Small intestine (tissue), 16 donors: ENCODE measurements at places on chromosomes 4 and X.
A peak's percentile ranks its signal among the peaks of the same experiment; 100 is the strongest.

DNA sequence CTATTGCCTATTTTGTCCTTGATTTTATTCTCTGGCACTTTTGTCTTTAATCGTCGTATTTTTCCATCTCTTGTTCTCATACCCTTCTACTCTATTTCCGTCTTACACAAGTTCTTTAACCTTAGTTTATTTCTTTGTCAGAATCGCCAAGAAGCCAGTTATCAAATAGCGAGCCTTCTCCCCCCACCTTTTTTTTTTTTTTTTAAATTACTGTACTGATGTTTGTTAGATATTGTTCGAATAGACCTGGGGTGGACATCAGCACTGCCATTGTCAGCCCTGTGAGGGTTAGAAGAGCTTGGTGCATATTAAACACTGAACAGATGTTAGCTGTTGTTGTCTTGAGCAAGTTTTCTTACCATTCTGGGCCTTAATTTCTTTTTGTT is 1.2 kb downstream of the SPCS3 start:
- no peak for DNase-seq

DNA sequence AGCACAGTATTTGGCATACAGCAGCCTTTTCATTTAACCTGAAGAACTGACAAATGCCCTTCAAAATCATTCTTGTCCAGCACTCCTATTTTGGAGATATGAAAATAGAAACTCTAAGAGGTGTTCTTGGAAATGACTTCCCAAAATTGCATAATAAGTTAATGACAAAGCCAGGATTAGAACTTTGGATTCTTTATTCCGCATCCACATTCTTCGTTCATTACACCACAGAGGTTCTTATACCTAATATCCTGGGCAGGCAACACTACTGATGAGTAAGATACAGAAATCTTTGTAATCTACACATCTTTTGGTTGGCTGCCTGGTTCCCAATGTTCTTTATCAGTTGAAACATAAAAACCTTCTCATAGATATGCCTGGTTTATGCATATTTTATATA is 5.9 kb downstream of the COL25A1 start:
- no peak for DNase-seq

- no peak for DNase-seq
These were observed 32.4 kb downstream of the IGFBP7 start for GRCh38 chr4:57077550-57078343.

- no peak for DNase-seq
These were observed 421.9 kb upstream of the DIPK2B start for GRCh38 chrX:45622538-45622937.

DNA sequence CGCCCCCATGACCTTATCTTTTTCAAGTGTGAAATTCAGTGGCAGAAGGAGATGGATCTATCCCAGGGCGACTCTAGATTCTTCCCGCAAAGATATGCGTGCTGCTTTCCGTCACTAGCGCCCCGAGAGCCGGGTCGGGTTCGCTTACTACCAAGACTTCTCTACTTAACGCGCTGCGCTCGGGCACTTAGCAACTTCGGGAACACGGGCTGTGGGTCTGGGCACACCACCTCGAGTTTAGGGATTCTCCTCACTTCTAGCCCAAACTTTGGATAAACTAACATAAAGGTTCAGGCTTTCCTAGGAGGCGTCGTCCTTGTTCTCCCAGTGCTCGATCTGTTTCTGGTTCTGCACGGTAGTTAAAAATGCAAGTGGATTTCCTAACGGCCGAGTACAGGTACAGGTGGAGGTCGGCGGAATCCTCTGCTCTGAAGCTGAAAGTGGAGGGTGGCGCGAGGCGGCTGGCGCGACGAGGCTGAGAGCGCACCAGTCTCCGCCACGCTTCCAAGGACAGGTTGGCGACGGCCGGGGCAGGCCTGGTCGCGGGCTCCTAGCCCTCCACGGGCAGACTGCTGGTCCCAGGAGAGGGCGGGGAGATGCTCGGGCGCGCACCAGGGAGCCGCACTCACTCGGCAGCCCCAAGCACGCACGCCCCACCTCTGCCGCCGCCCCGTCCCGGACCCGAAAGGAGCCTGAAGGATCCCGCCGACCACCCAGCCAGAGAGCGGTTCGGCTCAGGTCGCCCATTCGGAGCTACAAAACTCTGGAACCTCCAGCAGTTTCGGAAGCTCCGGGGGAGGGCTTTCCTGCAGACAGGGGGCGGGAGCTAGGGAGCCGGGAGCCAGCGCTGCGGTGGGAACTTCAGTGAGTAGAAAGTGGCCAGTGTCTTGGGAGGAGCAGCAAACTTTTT is 100.8 kb upstream of the TENM3 start:
- DNase-seq, result peak; percentile 7

GRCh38 chr4:22556495-22556894 is 40.6 kb upstream of the ADGRA3 start:
- DNase-seq, result peak; percentile 72

GRCh38 chr4:69617083-69617694 is 22.3 kb downstream of the UGT2A2 start:
- DNase-seq, result peak; percentile 61

- DNase-seq, result peak; percentile 17
These were observed 67.1 kb downstream of the PGRMC2 start for GRCh38 chr4:128220286-128221235.

- no peak for DNase-seq
These were observed 67.7 kb downstream of the SMIM20 start for GRCh38 chr4:25981749-25982148.

GRCh38 chr4:70759126-70759525 is 37.4 kb downstream of the RUFY3 start:
- no peak for DNase-seq

GRCh38 chr4:142043509-142043908 is 407.1 kb downstream of the IL15 start:
- no peak for DNase-seq

GRCh38 chr4:182018691-182019090 is 224.5 kb upstream of the TENM3 start:
- no peak for DNase-seq

DNA sequence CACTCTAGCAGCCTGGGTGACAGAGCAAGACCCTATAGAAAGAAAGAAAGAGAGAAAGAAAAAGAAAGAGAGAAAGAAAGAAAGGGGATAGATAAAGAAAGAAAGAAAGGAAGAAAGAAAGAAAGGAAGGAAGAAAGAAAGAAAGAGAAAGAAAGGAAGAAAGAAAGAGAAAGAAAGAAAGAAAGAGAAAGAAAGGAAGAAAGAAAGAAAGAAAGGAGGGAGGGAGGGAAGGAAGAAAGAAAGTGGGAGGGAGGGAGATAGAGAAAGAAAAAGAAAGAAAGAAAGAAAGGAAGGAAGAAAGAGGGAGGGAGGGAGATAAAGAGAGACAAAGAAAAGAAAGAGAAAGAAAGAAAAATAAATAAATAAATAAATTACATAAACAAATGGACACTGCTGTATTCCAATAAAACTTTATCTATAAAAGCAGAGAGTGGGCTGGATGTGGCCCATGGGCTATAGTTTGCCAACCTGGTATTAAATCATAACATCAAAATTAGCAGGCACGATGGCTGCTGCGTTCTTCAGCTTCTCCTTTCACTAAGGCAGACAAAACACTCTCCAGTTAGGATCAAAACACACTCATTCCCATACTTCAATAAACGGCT is 165.0 kb downstream of the ZNF674 start:
- DNase-seq, result no peak

DNA sequence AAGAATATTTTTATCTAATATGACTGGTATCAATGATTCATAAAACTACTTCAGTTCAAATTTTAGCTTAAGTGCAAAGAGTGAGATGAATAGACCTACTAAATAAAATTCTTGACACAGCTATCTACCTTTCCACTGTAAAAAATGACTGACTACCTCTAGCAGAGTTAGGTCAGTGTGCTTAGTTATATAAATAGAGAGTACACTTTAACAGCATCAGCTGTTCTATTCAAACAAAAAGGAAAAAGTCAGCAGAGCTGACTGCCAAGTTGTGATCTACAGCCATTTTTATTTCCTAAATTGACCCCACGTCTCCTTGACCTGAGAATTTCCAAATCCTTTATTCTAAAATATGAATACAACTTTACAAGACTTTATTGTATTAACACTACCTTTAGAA is 262.4 kb downstream of the CAMK2D start:
- no peak for DNase-seq

DNA sequence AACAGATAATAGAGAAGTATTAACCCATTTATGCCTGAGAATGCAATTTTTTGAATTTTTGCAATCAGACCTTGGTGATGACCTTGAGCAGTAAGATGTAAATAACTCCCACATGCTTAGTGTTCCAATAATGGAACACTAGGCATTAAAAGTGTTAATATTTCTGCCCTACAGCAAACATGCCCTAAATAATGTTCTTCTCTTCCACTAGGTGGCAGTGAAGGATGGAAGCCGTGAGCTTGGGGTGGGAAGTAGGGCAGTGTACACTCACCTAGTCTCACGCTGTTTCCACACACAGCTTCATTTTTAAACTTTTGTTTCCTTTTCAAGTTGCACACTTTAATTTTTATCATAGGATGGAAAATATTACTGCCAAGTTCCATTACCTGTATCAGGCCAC is 613.1 kb upstream of the HS3ST1 start:
- DNase-seq, result peak; percentile 21

DNA sequence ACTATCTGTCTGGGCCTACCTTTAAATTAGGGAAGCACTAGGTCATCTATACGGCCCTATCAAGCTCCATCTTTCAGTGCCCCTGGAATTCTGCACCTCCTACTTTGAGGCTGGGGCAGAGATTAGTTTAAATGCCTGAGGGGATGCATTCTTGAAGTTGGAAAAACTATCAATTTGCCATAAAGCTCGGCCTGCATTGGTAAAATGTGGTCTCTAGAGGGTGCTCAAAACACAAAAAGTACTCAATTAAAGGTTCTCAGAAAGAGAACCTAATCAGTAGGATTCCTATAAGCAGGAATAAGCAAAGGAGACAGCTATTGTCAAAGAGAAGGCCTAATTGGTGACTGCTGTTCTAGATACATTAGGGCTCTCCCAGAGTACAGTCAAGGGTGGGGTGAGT is 111.7 kb downstream of the AMER1 start:
- no peak for DNase-seq

- peak; percentile 2 for DNase-seq
These were observed 29.9 kb upstream of the SOWAHD start for GRCh38 chrX:119728487-119728886.

DNA sequence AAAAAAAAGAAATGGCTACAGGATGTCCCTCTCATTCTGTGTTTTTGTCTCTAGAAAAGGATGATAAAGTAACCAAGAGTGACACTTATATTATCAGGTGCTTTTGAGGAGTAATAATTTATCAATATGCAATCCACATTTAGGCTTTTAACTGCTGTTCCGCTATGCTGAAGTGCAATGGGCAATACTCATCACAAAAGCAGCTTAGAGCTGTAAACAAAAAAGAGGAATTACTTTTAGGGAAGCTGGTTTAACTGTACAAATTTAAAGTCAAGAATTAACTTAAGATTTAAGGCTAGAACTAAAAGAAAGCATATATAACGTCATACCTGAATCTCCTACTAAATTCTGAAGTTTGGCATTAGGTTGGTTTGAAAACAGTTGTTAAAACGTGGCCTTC is 93.5 kb upstream of the DDX3X start:
- DNase-seq, result no peak

DNA sequence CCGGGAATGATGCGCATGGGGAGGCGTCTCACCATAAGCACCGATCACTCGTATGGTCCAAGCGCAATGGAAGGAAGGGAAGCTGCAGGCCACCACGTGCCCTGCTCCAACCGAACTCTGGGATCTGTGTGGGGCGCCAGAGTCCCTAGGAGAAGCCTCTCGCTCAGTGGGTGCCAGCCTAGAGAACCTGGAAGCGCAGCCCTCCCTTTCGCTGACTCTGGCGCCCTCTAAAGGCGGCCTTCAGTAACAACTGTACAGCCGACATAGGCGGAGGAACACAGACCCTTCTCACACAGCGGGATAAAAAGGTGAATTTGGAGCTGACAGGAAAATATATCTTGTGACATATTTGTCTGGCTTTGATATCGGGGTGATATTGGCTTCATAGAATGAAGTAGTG is 76.0 kb downstream of the INTS6L start:
- peak; percentile 36 for DNase-seq

DNA sequence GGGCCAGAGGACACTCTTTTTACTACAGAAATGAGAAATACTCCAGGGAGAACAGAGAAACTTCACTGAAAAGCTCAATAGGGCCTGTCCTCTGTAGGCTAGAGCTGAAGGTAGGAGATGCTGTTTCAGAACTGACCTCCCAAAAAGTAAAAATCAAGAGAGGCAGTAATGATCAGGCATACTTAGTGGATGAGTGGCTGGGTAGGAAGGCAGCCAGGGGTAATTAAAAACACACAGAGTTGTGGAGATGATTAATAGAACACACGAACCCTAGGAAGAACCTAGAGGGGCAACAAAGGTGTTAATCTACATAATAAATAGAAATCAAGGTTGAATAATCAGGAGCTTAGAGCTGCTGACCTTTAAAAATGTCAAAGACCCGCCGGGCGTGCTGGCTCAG is 582.4 kb upstream of the ADGRL3 start:
- DNase-seq, result no peak

DNA sequence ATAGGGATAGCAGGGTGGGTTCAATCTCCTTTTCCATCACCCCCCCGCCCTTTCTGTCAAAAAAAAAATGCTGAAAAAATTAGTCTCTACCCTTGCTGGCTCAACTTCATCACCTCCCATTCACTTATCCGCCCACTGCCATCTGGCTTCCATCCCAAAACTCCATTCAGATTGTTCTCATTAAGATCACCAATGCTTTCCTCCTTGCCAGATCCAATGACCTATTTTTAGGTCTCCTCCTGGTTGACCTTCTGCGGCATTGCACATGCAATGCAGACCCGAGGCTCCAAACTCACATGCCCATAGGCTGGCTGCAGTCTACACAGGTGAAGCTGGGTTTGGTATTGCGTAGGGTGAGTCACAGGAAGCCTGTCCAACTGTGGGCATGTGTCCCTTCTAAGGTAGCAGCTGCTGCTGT is 21.1 kb upstream of the STIM2 start:
- DNase-seq, result no peak

- no peak for DNase-seq
These were observed at the start of gene PLAC1 for GRCh38 chrX:134658002-134658759. Gene PLAC1 (minus strand): TSS chrX:134658471. CDS start chrX:134566682, 91,789 bp downstream.

- DNase-seq, result no peak
These were observed 503.5 kb upstream of the PITX2 start for GRCh38 chr4:111126340-111126739.

- DNase-seq, result no peak
These were observed 80.2 kb downstream of the SCD5 start for GRCh38 chr4:82718162-82718940.

- DNase-seq, result no peak
These were observed 148.8 kb upstream of the TBL1X start for GRCh38 chrX:9316096-9316495.

- no peak for DNase-seq
These were observed 3.7 kb downstream of the SRPX2 start for GRCh38 chrX:100647739-100648138.
